ENCODE measurements at places on chromosomes 6 and 20. TPM values are rescaled to one million over a fixed set of nuclear protein-coding genes. Genes with fewer than 3 reads are reported as not detected.

Gene TRIM15
- total RNA-seq = not detected

Gene ZNF512B
- total RNA-seq = 10.0 TPM

Gene WFDC12
- not detected for total RNA-seq

Gene CPNE1
- 159 TPM for total RNA-seq

Gene AURKA
- 66.3 TPM for total RNA-seq

Gene ZBTB24
- total RNA-seq = 7.5 TPM

Gene CD83
- 5.3 TPM for total RNA-seq

Gene TPX2
- 16.5 TPM for total RNA-seq

GRCh38 chr20:51934301-51935002 lies 132.1 kb upstream of the SALL4 start:
- DNase-seq = peak; percentile 46

GRCh38 chr6:37061157-37061804 lies 55.8 kb downstream of the FGD2 start:
- DNase-seq = no peak

GRCh38 chr6:7727086-7727945 lies 1.4 kb downstream of the BMP6 start:
- peak; percentile 50 for DNase-seq

DNA sequence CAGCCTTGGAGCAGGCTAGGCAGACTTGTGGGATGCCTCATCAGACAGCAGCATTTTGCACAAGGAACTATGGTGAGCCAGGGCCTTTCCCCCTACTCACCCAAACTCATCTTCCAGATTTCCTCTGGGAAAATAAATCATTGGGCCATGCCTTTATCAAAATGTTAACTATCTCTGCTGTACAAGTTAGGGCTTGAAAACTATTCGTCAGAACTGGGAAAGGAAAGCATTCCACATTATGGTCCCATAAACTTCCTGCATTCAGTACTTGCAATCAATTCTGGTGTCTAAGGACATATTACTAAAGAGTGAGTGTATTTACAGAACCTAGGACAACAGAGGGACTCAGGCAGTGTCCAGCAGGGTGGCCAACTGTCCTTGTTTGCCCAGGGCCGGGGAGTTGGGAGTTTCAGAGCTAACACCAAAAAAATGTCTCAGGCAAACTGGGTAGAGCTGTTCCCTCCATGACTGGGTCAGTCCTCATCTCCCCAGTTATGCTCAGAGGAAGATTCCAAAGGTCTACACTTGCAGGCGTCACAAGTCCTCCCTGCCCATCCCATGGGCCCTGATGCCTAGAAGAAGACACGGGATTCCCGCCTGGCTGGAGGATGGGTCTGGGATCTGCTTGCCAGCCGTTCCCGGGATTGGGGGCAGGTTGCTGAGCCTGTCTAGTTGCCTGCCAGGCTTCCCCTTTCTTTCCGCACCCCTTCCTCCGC lies 72.2 kb downstream of the SLC22A3 start:
- no peak for DNase-seq

DNA sequence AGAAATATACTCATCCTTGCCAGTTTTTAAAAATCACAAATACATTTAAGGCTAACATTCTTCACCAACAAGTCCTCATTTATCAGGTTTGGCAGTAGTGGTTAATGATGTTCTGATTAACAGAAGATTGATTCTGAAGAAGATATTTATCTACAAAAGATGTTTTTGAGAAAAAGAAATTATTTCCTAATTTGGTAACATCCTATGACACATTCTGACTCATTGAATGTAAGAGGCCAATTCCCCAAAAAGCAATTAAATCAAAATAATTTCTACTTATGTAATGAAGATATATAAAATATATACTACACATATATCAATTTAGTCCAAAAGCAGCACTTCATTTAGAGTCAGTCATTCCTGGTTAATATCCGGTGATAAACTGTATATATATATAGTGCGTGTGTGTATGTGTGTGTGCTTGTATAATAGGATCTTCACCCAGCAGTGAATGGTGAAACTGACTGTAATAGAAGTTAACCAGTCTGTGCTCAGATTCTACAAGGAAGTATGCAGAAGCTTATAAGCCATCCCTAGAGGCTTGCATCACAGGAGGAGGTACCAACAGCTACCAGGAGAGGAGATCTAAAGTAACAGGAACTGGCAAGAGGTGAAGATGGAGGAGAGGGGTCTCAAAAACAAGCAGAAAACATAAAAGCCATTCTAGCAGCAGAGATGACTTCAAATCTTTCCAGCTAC lies 82.9 kb upstream of the MARCKS start:
- no peak for DNase-seq

- no peak for DNase-seq
These were observed 37.6 kb upstream of the CST7 start for GRCh38 chr20:24911461-24911860.

DNA sequence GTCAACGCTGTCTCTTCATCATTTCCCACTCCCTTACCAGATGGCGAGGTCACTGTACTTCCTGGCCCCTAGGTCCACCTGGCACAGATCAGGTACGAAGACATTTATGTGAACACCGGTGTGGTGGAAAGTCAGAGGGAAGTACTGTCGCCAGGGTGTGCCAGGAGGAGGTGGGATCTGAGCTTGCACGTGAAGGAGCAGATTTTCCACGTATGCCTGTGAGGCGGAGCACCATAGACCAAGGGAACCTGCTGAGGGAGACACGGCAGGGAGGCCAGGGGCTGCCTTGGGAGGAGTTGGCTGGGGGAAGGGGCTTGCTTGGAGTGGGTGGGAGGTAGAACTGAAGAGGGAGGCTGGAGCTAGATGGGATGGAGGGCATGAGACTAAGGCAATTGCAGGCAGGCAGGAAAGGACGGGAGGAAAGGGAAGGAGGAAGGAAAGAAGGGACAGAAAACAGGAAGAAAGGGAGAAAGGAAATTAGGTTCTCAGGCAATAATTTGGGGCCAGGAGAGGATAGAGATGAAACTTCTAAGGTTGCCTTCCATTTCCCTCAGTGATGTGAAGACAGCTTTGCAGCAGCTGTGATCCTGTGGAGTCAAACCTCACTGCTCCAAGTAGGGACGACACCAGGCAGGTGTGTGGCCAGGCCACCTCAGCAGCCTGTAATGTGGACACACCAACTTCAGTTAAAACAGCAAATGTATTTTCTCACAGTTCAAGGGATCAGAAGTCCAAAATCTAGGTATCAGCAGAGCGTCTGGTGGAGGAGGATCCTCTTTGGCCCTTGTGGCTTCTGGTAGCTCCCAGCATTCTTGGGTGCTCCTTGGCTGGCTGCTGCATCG lies 46.8 kb downstream of the CHMP4B start:
- peak; percentile 17 for DNase-seq

DNA sequence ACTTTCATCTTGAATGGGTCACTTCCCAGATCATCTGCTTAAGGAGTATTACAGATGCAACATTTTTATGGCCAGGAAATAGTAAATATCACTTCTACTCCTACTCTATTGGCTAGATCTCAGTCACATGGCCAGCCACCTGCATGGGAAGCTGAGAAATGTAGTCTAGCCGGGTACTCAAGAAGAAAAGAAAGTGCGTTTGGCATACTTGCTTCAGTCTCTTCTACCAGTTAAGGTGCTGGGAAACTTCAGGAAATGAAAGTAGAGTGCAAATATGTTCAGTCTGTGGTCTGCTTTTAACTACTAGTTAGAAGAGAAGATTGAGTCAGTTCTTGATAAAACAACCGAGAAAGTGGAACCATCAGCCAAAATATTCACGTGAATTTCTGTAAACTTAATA lies 129.2 kb downstream of the PDSS2 start:
- DNase-seq = no peak

DNA sequence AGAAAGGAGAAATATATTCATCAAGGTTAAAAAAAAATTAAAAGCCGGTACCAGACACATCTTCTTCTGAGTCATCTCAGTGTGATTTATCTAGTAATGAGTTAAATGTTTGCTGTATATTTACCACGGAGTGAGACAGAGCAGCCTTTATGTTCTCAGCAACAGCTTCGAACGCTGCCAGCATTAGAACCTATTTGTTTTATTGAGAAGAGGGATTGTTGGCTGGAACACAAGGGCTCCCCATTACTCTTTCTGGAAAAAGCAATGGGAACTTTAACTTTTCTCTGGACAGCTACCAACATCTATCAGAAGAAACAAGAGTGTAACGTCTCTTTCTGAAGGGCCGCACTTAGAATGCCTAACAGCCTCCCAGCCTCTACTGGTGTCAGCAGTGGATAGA lies 105.3 kb upstream of the TAB2 start:
- DNase-seq = no peak

- peak; percentile 80 for DNase-seq
These were observed 26.9 kb downstream of the DDX27 start for GRCh38 chr20:49245921-49246740.

DNA sequence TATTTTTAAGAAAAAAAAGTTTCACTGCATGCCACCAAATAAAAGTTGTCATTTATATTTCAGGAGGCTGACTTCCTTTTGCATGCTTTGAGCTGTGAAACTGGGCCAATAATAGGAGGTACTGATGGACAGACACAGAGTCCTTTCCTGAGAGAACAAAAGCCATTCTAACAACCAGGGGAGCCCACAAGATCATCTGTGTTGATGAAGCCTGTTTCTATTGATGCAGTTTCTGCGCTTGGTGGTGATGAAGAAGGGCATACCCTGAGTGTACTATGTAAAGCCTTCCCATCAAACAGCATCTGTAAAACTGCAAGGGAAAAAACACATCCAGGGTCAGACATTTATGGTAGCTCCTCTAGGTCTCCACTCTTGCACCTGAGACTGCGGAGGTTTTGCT lies 34.8 kb downstream of the ABHD12 start:
- DNase-seq = no peak

- DNase-seq = peak; percentile 62
These were observed 98.0 kb downstream of the SNAP25 start for GRCh38 chr20:10316582-10316981.

DNA sequence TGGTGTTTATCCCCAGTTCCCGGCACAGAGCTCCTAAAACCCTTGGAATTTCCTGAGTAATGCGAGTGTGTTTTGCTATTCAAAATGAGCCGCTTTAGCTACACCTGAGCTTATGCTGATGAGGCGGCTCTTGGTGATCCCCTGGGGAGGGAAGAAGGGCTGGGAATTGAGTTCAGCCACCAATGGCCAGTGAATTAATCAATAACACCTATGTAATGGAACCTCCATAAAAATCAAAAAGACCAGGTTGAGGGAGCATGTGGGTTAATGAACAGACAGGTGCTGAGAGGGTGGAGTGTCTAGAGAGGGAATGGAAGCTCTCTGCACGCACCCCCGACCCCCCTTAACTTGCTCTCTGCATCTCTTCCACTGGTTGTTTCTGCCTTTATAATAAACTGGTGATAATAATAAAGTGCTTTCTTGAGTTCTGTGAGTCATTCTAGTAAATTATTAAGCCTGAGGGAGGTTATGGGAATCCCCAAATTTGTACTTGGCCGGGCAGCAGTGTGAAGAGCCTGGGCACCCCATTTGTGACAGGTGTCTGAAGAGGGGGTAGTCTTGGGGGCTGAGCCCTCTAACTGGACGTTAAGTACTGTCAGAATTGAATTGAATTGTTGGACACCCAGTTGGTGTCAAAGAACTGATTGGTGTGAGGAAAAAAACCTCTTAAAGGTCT lies 24.6 kb upstream of the SERPINB1 start:
- no peak for DNase-seq

GRCh38 chr6:112149719-112150263 lies 62.4 kb downstream of the FAM229B start:
- peak; percentile 21 for DNase-seq

DNA sequence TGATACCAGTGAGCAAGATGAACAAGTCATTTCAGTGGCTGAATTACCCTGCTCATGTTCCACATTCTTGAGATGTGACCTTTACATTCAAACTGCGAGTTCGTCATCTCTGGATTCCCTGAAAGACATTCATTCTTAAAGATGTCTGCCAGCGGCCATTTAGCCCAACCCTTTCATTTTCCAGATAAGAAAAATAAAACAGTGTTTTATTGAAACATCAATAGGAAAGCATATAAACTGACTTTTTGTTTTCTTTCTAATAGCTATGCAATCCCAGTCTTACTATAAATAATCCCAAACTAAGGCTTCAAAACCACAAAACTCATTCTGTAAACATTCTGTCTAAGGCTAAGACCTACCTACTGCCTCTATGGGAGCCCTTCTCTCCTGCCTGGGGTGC lies 134.0 kb downstream of the SAMD5 start:
- no peak for DNase-seq

- DNase-seq = no peak
These were observed 9.1 kb upstream of the SLC22A16 start for GRCh38 chr6:110485491-110485890.

GRCh38 chr6:108699290-108700041 lies 138.7 kb downstream of the FOXO3 start:
- no peak for DNase-seq

GRCh38 chr6:5729080-5729434 lies 277.7 kb downstream of the NRN1 start:
- peak; percentile 93 for DNase-seq

Data from dermis blood vessel endothelial cell (primary cell).